Fibroblast of villous mesenchyme (primary cell): ENCODE measurements at places on chromosomes 12 and 14. TPM values are rescaled to one million over a fixed set of nuclear protein-coding genes. Genes with fewer than 3 reads are reported as not detected.

- DNase-seq, result peak; percentile 84
Measured at GRCh38 chr12:92745856-92746550, 43.2 kb downstream of the PLEKHG7 start.

- peak; percentile 39 for DNase-seq
Measured at GRCh38 chr12:91763654-91764370, 381.8 kb downstream of the BTG1 start.

GRCh38 chr14:50340963-50341362, 28.8 kb downstream of the DMAC2L start:
- no peak for DNase-seq

DNA sequence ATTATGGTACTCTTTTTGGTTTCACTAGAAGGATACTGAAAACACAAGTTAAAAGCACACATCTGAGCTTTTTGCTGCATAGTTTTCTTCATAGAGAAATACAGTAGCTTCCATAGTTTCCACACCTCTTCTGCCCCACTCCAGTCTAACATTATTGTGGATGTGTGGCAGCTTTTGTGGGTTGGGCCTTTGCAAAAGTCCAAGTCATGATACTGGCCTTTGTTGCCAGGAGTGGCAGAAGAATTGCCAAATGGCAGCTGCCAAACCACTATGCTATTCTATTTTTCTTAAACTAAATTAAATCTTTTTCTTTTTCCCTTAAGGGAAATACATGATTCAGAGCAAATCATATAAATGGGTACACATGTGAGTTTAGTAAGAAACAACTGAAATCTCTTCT, 114.8 kb downstream of the PLEKHA5 start:
- DNase-seq, result no peak

- no peak for DNase-seq
Measured at GRCh38 chr14:45891417-45892080, 638.5 kb upstream of the MIS18BP1 start.

DNA sequence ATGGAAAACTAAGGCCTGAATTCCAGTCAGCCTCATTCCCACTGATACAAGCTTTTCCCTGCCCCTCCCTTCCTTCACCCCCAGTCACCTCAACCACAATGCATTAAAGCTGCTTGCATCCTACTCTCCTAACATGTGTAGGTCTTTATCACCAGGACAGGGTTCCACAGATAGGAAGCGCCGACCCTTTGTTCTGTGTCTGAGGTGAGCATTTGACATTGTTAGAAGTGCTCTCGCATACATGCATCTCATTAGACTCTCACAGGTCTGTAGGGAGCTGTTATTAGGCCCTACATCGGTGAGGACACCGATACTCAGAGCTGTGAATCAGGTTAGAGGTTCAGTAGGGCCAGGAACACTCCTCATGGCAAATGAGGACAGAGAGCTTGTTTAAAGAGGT, 13.2 kb upstream of the EDDM3A start:
- no peak for DNase-seq

DNA sequence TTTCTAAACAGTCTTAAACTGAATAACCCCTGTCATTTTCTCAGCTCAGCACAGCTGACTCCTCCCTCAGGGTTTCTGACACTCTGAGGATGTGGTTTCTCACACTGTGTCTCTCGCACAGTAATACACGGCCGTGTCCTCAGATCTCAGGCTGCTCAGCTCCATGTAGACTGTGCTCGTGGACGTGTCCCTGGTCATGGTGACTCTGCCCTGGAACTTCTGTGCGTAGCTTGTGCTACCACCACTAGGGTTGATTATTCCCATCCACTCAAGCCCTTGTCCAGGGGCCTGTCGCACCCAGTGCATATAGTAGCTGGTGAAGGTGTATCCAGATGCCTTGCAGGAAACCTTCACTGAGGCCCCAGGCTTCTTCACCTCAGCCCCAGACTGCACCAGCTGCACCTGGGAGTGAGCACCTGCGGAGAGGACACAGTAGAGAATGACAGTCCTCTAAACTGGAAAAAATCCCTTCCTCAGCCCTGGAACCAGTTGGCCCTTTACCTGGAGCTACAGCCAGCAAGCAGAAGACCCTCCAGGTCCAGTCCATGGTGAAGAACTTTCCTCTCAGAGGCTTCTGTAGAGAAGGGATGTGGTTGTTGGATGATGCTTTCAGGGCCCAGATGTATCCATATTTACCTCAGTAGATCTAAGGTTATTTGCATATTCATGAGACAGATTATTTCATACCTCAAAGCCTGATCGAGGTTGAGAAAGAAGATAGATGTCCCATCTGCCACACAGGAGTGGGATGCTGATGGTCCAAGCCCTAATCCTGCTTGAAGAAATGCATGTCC, 984.8 kb downstream of the TMEM121 start:
- no peak for DNase-seq

DNA sequence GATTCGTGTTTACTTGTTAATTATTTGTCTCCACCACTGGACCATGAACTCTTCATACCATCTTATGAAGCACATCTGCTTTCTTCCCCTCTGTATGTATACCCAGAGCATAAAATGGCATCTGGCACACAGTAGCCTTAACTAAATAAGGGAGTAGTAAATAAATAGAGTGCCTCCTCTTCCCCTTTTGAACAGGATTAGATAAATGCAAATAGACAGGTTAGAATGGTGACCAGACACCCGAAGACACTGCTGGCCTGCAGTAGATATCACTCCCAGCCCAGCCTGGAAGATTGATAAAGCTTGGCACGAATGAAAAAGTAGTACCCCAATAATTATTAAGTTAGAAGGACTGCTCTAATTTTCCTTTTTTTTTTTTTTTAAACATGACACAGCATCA, 6.9 kb downstream of the GALNT4 start:
- no peak for DNase-seq

- no peak for DNase-seq
Measured at GRCh38 chr12:116736962-116737773, 701 bp downstream of the SPRING1 start.

DNA sequence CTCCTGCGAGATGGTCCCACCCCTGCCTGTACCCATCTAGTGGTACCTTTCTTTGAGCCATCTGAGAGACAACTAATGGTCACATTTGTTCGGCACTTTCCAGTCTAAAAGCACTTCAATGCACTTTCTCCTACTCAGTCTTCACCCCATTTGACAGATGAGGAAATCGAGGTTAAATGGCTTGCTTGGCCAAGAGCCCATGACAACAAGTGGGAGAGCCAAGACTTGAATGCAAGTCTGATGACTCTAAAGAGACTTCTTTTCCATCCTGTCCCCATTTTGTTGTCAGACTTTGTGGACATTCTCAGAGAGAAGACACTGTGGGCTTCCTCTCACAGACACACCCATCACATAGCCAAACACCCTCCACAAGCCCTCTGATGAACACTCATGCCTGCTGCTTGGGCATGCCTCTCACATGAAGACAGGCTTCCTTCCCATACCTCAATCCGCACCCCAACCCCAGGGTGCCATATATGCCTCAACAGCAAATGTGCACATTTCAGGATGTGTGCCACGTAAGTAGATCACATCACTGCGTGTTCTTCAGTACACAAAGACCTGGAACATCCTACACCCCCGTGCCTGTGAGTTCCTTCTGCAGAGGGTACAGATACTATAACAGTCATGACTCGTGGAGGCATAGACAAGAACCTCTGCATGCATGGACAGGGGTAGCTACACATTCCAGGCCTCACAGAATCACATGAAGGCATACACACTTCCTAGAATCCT, 805 bp downstream of the MYH7 start:
- no peak for DNase-seq

DNA sequence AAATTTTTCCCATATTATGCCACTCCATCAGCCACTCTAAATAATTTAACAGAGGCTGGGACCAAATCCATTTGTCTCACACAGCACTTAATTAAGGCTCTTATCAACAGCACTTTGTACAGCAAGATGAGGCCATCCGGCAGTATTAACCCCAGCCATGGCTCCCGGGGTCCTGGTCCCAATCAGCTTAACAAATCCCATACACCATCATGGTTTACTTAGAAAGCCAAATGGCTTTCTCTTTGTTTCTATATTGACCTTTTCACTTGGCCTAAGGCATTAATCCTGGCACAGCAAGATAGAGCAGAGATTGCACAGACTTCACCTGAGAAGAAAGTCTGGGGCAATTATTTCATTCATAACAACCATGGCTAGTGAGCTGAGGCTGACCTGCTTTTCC, 38.6 kb downstream of the SPTSSA start:
- DNase-seq, result no peak

DNA sequence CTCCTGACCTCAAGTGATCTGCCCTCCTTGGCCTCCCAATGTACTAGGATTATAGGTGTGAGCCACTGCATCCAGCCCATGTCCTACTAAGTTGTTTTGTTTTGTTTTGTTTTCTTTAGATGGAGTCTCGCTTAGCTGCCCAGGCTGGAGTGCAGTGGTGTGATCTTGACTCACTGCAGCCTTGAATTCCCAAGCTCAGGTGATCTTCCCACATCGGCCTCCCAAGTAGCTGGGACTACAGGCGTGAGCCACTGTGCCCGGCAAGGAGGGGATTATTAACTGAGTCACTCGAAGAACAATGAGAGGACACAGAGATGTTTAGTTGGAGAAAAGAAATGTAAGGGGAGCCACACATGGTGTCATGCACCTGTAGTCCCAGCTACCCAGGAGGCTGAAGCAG, 18.0 kb upstream of the ERBB3 start:
- DNase-seq, result no peak

DNA sequence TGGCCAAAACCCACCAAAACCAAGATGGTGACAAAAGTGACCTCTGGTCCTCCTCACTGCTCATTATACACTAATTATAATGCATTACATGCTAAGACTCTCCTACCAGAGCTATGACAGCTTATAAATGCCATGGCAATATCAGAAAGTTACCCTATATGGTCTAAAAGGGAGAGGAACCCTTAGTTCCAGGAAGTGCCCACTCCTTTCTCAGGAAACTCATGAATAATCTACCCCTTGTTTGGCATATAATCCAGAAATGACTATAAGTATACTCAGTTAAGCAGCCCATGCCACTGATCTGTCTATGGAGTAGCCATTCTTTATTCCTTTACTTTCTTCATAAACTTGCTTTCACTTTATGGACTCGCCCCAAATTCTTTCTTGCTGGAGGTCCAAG, 43.0 kb upstream of the FUT8 start:
- DNase-seq, result no peak

GRCh38 chr12:25501549-25501948, 51.5 kb downstream of the LMNTD1 start:
- peak; percentile 8 for DNase-seq

DNA sequence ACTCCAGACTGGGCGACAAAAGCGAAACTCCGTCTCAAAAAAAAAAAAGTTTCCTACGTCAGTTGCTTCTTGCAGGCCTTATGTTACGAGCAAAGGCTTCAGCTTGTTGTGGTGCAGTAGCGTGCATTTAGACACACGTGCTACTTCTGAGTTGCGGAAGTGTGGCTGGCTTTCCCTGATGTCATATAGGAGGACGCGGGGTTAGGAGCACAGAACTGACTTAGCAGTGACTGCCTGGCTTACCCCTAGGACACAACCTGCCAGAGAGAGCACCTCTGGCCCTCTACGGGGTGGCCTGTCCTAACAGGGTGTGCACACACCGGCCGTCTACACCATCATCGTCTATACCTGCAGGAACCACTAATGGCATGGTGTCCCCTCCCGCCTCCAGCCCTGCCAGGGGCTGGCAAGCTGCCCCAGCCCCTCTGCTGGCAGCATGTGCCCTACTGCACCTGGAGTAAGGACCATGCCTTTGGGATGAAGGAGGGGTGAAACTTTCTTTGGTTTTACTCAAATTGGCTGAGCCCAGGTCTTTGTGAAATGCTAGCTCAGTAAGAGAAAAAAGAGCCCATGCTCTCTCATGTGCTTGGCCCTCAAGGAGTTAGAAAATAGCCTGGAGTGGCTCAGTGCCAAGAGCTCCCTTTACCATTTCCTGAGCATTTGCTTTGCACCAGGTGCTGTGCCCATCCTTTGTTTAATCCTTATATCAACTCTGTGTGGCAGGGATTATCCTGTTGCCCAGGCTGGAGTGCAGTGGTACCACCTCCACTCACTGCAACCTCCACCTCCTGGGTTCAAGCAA, 1.7 kb upstream of the GPR68 start:
- no peak for DNase-seq

- DNase-seq, result no peak
Measured at GRCh38 chr14:65054471-65055085, 47.7 kb downstream of the MAX start.

GRCh38 chr14:68840454-68840853, 47.6 kb upstream of the ZFP36L1 start:
- DNase-seq, result peak; percentile 50

GRCh38 chr12:48194799-48195201, 8.3 kb downstream of the OR10AD1 start:
- DNase-seq, result peak; percentile 89

- no peak for DNase-seq
Measured at GRCh38 chr12:118432812-118433545, 56.6 kb downstream of the SUDS3 start.

DNA sequence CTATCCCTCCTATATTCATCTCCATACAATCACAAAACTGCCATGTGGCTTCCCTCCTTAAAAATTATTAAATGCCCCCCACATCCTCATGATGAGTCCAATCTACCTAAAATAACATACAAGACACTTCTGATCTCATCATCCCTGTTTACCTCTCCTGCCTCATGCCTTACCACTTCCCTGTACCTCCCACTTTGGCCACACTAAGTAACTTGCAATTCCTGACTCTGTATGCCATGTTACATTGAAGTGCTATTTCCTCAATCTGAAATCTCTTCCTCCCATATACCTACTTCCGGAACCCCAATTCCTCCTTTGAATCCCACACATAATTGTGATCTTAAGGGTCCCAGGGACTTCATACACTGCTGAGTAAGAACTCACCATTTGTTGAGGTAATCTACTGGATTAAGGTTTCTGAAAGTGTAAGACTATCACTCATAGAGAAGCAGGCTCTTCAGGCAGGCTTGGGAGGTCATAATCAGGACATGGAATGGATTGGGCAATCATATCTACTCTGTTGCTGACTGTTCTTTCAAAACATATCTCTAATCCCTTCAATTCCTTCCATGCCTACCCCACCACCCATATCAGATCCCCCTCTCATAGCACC, 117.6 kb upstream of the PLEKHG7 start:
- DNase-seq, result peak; percentile 20

DNA sequence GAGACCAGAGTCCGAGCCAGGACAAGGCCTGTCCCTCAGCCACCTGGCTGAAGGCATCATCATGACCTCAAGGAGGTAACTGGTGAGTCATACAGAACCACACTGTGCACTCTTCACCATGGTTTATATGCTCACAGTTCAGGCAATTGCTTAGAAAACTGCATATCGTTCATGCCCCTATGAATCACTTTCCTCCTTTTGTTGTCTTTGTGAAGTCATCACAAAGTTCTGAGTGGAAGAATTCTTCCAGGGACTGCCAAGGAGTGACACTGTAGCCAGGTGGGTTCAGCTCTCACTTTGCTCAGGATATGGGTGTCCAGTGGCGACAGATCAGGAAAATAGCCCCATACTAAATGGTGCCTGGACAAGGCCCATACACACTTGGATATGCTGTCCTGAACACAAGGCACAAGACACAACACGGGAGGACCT, 92.5 kb downstream of the DPF3 start:
- peak; percentile 62 for DNase-seq

P2RX7 gene
- 0.43 and 0.64 TPM in 2 replicates for total RNA-seq

SLC6A13 gene
- not detected in 2 replicates for total RNA-seq

GPD1 gene
- under 0.01 TPM in 1 of 2 replicates, not detected in the other for total RNA-seq

NCKAP5L gene
- 30.9 and 34.1 TPM in 2 replicates for total RNA-seq

SLC39A2 gene
- total RNA-seq, result not detected in 2 replicates

GALNT16 gene
- under 0.01 TPM in 2 replicates for total RNA-seq

DHRS2 gene
- 0.32 and 0.43 TPM in 2 replicates for total RNA-seq
